ENCODE measurements at places on chromosomes 16 and 17.
A peak's percentile ranks its signal among the peaks of the same experiment; 100 is the strongest.

DNA sequence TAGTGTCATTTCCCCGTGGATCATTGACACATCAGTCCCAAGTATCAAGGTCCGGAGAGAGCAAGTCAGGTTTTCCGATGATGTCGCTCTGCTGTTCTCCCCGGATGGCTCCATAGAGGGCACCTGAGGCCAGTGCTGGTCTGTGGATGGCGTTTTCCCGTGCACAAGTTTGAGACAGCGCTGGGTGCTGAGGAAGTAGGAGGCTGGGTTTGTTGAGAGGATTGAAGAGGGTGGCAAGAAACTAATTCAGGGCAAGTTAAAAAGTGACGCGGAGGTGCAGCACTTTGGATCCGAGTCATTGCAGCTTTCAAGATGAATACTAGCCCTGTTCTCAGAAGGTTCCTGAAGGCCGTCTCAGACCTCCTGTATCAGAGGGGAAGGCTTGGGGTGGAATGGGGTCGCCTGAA is 7.7 kb downstream of the NUBP1 start:
- DNase-seq, result no peak

DNA sequence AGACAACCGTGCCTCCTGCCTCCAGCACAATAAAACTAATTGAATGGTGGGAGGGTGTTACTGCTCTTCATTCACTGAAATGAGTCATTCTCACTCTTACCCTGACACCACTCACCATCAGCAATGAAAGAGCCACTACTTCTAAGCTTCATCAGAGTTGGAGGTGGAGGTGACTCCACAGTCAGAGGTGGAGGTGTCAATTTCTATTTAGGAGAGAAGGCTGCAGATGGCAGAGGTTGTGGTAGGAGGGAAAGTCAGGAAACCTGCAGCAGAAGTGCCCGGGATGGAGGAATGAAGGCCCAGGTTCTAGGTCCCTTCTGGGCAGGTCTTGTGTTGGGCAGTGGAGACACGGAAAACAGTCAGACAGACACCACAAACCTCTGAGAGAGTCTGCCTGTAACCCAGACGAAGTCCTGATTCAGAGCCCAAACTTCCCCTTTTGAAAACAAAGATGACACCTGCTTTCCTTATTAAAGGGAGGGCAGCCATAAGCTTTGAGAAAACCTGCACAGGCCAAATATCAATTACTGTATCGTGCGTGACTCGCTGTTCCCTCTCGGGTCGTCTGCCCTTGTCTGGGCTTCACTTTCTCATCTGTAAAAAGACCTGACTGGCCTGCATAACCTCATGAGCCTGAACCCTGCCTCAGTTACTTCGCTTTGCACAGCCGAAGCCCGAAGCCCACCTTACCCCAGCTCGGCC is 668 bp downstream of the ATPAF2 start:
- DNase-seq, result no peak

GRCh38 chr16:74942977-74943918 is 41.7 kb downstream of the WDR59 start:
- DNase-seq, result no peak

DNA sequence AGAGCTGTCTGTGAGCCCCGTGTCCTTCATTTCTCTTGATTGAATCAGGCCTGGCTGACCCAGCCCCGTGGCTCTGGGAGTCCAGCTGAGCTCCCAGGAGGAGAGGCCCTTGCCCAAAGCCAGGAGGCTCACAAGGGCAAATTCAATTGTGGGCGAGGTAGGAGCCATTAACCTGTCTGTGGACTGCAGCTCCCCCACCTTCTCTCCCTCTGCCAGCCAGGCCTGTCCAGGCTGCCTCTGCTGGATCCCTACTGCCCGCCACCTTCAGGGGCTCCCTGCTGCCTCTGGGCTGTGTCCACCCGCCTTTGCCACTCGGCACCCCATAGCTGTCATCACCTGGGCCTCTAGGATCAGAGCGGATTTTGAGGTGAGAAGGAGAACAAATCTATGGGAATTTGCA is 61.9 kb downstream of the RTN4RL1 start:
- no peak for DNase-seq

- no peak for DNase-seq
Measured at GRCh38 chr16:7914748-7915147, 582.1 kb downstream of the RBFOX1 start.

DNA sequence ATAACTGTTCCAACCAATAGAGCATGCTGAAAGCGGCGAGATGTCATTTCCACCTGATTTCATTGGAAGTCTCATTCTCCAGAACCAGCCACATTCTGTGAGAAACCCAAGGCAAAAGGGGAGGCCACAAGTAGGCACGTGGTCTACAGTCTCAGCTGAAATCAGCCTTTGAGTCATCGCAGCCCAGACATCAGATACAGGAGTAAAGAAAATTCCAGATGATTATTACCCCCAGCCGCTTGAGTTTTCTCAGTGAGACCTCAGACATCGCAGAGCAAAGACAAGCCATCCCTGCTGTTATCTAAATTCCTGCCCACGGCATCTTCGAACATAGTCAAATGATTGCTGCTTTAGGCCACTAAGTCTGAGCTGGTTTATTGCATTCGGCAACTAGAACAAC is 23.1 kb downstream of the STAT3 start:
- DNase-seq, result no peak

DNA sequence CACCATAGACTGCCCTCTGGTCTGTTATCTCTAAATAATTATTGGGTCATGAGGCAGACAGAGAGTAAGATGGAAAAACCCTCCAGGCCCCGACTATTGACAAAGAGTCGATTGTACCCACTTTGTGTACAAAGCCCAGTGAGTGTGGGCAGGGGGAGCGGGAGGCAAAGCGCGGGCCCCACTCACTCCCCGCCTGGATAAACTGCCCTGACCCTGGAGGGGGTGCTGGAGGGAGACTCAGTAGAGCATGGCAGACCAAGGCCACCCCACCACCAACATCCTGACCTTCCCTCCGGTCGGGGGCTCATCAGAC is 11.2 kb upstream of the CPSF4L start:
- no peak for DNase-seq

- DNase-seq, result peak; percentile 51
Measured at GRCh38 chr17:73311781-73312641, at the start of gene CDC42EP4. TSS of gene CDC42EP4 (minus strand) at chr17:73312001. CDS start at chr17:73286500, 25,501 bp downstream.

GRCh38 chr17:73410586-73411312 is 98.9 kb upstream of the CDC42EP4 start:
- DNase-seq, result no peak

GRCh38 chr17:9179602-9180001 is 158.3 kb downstream of the NTN1 start:
- no peak for DNase-seq

DNA sequence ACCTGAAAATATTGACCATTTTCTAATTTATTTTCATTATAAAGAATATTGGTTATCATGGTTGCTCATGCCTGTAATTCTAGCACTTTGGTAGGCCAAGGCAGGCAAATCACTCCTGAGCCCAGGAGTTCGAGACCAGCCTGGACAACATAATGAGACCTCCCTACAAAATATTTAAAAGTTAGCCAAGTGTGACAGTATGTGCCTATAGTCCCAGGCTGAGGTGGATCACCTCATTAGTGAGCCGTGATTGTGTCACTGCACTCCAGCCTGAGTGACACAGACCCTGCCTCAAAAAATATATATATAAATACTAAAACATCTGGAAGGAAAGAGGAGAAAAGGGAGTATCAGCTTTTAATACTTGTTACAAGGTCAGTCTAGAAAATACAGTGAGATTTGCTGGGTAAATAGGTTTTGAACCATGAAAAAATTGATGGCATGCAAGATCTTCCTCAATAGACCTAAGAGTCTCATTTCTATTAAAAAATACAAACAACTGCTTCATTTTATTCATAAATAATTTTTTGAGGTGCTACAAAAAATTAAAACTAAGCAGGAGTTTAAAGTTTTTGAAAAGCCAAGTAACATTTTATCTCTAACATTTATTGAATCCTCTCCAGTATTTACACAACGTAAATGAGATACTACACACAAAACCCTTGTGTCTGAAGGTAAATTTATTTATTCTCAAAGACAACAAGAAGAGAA is 47.7 kb downstream of the TUBD1 start:
- no peak for DNase-seq

- DNase-seq, result no peak
Measured at GRCh38 chr16:51382940-51383339, 231.9 kb upstream of the SALL1 start.

DNA sequence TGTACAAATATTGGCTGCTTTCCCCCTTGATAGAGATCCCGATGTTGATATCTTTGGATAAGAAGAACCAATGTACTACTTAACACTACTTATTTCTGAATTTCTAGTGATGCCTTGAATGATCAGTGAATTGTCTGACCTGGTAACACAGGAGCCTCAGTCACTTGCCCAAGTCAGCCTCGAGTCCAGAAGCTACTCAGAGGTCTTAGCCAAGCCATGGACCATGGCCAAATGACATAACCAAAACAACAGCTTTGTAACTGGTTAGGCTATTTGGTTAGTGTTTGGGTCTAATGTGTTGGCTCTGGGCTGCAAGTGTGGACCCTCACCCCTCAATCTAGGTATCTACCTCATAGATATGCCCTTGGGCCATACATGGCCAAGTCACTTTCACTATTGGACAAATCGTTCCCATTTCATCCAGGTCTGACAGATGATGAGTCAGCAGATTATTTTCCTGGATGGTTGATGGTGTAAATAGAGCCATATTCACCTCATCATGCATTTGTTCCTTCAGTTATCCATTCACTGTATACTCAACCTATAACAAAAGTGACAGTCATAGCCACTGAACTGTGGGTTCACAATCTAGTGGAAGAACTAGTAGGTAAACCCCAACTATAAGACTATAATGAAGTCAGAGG is 3.5 kb downstream of the RBFOX1 start:
- DNase-seq, result no peak

- DNase-seq, result no peak
Measured at GRCh38 chr16:68696514-68696913, 40.6 kb upstream of the CDH1 start.

- no peak for DNase-seq
Measured at GRCh38 chr17:9865586-9865985, 39.5 kb downstream of the RCVRN start.

GRCh38 chr16:3480901-3481695 is 14.2 kb downstream of the C16orf90 start:
- no peak for DNase-seq

- no peak for DNase-seq
Measured at GRCh38 chr17:28900986-28901726, 1.7 kb downstream of the DHRS13 start.

- DNase-seq, result no peak
Measured at GRCh38 chr16:48535831-48536613, 74.0 kb downstream of the N4BP1 start.

- no peak for DNase-seq
Measured at GRCh38 chr16:85326794-85327181, 214.5 kb upstream of the CIBAR2 start.

DNA sequence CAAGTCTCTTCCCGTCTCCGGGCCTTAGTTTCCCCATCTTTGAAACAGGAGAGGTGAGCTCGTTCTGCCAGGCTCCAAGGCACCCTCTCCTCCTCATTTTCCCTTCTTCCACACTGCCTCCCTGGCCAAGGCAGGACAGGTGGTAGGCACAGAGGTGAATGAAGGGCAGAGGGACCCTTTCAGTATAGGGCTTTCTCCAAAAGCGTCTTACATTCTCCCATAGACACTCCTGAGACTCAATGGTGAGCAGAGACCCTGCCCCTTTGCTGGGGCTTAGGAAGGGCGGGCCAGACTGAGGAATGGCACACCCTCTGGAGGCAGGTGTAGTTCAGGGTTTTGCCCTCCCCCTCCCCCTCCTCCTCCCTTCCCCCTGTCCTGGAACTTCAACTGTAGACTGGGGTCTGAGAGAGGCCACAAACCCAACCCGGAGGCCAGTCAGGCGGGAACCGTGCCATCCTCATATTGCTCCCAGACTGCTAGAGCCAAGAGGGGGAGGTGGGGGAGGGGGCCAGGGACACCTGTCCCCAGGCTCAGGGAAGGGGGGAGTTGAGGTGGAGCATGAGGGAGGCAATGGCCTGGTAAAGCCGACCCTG is 1.9 kb downstream of the PLEKHH3 start:
- DNase-seq, result no peak

GRCh38 chr16:87571868-87572244 is 30.5 kb upstream of the JPH3 start:
- no peak for DNase-seq

DNA sequence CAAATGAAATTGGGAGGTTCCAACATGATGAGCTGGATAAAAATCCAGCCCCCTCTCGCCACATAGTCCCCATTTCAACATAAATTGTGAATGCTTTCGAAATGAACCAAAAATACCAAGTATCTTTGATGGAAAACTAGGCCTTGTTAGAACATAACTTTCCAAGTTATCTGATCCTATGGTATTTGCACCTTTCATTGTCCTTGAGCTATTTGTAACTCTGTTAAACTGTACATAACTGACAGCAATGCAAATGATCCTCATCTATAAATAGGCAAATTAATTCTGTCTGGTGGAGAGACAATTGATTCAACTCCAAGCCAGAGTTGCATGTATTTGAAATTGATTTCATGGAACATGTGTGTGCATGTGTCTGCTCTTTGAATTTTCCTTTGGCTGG is 18.2 kb downstream of the CMTM4 start:
- DNase-seq, result no peak

DNA sequence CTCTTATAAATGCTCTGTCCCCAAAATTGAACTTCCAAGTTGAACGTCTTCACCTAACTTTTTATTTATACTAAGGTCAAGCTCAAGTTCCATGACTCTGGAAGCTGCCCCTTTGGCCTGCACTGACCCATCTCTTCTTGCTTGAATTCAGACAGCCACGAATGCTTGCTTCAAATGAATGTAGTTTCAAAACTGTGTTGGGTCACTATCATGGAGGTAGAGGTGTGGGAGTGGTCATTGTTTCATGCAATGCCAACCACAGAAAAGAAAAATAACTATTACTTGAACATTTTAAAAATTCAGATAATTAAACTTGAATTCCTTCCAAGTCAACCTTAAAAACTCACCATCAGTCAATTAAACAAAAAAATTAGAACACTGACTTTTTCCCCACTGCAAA is 2.5 kb downstream of the ITFG1 start:
- DNase-seq, result no peak

DNA sequence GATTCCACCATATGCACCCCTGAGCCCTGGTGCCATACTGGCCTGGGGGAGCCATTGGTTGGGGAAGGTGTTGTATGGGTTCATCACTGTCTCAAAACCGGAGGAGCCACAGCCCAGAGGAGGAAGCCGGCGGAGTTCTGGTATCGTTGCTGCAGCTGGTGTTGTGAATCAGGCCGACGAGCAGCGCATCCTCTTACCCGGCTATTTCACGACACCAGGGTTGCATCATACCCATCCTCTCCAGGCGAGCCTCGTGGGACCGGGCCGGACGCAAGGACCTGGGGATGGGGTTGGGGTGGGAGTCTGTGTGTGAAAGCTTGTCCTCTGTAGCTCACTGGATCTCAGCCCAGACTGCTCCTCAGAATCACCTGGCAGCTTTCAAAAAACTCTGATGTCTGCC is 6.6 kb upstream of the SLC12A3 start:
- no peak for DNase-seq

Measured in activated CD8-positive, alpha-beta memory T cell treated with anti-CD3 and anti-CD28 coated beads for 1 hour (primary cell).